NCI-H1105 (cell line): ENCODE measurements at places on chromosomes 2 and 18.

- DNase-seq: no peak
Observed at GRCh38 chr2:208319391-208319790, 53.3 kb downstream of the PIKFYVE start.

DNA sequence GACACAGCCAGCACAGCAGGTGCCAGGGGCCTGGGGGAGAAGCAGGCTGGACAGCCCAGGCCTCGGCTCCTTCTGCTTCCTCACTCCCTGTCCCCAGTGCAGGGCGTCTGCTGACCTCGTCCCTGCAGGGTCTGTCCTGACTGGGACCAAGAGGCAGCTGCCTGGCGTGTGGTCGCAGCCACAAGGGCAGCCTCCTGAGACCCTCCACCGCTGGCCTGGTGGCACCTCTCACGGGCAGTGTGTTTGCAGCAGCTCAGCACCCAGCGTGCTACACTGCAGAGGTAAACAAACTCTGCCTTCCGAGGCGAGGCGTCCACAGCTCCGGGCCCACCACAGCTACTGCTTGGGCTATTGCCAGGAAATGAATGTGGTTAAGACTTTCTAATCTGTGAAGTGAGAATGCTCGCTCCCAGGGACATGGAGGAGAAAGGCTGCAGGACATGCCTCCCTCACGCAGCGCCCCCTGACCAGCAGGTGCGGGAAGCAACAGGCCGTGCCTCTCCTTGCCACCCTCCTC, 46.1 kb upstream of the HPCAL1 start:
- no peak for DNase-seq

DNA sequence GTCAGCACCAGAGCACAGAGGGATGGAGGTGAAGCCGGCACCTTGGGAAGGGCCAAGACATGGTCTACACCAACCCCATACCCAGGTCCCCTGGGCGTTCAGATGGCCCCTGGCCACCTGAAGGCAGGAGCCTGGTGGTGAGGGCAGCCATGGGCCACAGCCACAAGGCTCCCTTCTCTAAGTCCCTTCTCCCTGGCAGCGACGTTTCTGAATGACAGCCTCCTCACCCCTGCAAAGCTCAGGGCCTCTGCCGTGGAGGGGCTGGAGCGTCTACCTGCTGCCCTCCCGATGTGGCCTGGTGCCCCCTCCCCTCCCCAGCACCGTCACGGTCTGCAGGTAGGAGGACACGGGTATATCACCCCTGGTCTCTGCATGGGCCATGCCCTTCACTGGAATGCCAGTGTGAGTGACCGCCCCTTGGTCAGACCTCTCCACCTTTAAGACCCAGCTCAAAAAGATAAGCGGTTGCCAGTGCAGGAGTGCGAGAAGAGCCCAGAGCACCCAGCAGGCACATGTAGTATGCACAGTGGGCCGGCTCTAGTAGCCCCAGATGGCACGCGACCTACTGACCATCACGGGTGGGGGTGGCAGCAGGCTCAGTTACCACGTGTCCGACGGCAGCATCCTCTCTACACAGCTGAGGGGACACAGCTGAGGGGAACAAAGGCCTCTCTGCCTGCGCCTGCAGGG, 46.6 kb downstream of the HS6ST1 start:
- no peak for DNase-seq

- DNase-seq: no peak
Observed at GRCh38 chr2:224562831-224563230, 22.3 kb downstream of the CUL3 start.

GRCh38 chr18:78856569-78857313, 122.9 kb upstream of the SALL3 start:
- DNase-seq: peak; percentile 10

GRCh38 chr2:20216130-20217025, 8.6 kb downstream of the SDC1 start:
- DNase-seq: no peak

- DNase-seq: no peak
Observed at GRCh38 chr2:184157141-184157540, 441.2 kb upstream of the ZNF804A start.

DNA sequence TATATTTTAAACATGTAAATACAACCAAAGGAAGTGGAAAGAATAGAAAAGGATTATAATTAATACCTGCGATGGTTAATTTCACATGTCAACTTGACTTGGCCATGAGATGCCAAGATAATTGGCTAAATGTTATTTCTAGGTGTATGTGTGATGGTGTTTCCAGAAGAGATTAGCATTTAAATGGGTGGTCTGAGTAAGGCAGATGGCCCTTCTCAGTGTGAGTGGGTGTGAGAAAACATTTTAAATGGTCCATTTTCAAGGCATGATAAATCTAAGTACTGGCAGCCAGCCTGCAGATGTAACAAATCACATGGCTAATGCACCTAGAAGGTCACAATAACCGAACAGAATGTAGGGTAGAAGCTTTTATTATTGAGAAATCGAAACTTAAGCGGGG, 99.6 kb upstream of the CDH7 start:
- DNase-seq: no peak

DNA sequence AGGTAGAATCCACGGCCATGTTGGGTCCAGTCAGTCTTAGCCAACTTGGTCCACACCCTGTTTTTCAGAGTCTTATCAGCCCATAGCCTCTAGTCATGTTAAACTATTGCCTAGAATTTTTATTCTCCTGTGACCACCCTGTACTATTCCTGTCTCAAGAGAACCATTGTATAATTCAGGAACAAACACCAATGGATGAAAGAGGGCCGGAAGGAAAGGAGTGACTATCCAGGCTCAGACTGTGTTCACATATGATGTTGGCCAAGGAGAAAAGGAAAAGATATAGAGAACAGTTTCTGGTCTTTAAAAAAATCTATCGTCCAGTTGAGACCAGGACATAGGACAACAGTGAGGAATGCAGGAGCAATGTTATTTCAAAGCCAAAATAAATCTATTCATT, 82.9 kb upstream of the SETBP1 start:
- DNase-seq: no peak

DNA sequence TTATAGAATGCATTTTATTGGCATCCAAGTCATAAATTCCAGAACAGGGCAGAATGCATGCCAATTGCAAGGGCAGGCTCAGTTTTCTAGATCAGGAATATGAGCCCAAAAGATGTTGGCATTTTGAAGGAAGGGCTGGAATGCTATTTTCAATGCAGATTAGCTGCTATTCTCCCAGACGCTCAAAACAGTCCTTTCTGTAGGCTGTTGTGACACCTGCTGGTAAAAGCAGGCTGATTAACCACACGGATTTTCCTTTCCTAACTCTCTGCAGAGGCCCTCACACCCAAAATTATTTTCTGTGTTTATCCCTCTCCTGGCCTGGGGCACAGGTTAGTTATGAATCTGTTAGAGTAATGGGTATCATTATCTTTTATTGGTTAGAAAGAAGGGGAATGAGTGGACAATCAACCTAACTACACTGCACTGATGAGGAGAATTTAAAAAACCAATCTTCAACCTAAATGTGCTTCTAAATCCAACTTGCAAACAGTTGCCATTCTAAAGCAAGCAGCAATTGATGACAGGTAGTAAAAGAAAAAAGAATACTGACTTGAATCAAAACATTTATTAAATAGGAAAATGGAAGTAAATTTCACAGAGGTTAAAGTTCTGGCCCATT, 94.0 kb downstream of the PLA2R1 start:
- DNase-seq: peak; percentile 62

DNA sequence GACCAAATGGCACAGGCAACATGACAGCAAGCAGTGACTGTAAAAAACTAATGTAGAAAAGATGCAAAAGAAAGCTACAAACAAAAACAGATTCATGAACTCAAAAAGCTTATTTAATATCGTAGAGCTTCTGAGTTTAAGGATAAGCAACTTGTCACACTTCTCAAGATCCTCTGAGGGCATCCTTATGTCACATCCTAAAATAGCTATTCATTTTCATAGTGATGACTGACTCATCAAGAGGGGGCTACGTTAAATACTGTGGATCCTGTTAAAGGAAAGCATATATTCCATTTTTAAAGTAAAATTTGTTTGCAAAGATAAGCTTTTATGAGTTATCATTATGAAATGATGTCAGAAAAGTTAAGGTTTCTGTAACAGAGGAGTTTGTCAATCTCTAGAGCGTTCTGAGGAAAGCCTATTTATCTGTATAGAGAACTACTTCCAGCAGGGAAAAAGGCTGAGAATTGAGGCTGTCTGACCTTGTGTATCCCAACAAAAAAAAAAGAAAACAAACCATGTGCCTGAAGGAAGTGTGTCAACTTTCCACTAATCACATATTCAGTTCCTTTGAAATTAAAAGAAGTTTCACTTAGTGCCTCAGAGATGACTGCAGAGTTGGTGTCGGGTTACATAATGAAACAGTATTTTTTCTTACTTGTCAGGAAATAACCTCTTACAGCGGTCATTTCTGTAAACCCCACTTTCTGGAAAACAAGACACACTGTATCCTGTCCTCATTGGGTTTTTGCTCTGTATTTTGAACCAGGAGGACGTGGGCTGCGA, 115.5 kb downstream of the ESCO1 start:
- DNase-seq: no peak

DNA sequence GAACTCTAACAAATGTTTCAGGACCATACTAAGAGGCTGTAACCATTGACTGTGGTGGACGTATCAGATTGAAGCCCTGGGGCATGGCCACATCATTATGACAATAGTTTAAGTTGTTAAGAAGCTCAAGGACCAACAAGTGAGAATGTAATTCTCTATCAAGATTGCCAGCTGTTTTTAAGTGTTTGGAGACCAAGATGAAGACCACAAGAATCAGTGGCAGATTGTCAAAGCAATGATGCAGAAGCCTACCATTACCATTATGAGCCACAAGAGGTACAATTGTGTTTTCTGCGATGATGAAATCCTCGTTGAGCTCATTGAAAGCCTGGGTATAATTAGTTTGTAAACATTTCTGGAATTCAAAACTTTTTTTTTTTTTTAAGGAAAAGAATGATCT, 261.1 kb upstream of the ZEB2 start:
- DNase-seq: peak; percentile 13

DNA sequence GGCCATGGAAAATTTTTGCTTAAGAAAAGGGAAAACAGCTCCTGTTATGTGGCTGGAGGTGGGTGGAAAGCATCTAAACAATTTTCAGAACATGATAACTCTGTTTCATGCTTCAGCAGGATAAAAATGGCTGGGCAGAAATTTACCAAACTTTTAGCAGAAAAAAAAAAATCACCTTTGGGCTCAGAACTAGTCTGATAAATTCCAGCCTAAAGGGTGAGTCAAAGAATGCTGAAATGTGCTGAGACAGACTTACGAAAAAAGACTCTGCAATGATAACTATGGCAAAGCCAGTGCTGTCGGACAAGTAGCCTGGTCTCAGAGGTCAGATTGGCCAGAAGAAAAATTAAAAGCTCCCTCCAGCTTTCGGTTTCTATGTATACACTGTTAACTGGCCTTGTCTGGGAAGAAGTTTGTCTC, 123.6 kb downstream of the LRATD1 start:
- no peak for DNase-seq

- no peak for DNase-seq
Observed at GRCh38 chr2:19574778-19575260, 216.4 kb upstream of the OSR1 start.

DNA sequence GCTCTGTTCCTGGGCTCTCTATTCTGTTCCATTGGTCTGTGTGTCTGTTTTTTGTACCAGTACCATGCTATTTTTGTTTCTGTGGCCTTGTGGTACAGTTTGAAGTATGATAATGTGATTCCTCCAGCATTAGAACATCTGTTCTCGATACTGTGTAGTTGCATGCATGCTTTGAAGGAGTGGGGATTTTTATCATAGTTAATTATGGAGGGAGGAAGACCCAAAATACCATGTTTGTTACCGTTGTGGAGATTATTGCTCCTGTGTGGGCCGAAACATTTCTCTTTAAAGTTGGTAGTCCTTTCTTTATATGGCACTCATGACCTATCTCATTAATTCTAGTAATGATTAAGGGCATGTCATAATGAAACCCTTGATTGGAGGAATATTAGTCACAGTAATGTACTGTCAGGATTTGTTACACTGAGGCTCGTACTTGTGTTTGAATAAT, 87.6 kb downstream of the TTC27 start:
- DNase-seq: no peak

DNA sequence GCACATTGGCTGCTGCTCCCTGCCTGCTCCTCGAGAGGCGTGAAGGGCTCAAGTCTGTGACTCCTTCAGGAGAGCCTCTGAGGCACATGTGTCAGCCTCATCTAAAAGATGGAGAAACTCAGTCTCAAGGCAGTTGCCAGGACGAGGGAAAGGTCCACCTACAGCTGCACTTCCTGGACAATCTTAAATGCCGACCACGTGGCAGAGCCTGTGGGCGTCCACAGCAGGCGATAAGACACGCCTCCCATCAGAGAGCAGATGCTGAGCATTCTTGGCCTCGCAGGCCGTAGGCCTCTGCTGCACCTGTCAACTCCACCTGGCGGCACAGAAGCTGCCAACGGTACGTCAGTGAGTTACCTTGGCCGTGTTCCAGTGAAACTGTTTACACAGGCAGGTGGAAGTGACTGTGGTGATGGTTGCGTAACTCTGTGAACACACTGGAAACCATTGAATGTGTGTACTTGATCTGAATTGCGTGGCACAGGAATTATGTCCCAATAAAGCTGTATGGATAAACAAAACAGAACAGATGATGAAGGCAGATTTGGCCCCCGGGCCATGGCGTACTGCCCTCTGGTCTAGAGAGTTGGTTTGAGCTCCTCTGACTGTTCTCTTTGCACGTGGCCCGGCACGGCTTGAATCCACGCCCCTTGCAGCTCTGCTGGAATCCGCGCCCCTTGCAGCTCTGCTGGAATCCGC, 114.5 kb downstream of the RNF144A start:
- DNase-seq: peak; percentile 97

DNA sequence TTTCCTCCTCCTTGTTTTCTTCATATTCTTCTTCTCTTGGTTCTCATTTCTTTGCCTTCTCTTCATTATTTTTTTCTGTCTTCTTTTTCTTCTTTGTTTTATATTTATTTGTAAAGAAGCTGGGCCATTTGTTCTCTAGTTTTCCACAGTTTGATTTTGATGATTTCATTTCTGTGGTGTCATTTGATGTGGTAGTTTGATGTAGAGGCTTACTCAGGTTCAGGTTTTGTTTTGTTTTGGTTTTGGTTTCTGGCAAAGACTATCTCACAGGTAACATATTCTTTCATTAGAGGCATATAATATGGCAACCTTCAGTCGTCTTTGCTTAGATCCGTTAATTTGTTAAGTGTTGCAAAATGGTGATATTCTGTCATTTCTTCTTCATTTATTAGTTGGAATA, 75.3 kb downstream of the BABAM2 start:
- DNase-seq: no peak

DNA sequence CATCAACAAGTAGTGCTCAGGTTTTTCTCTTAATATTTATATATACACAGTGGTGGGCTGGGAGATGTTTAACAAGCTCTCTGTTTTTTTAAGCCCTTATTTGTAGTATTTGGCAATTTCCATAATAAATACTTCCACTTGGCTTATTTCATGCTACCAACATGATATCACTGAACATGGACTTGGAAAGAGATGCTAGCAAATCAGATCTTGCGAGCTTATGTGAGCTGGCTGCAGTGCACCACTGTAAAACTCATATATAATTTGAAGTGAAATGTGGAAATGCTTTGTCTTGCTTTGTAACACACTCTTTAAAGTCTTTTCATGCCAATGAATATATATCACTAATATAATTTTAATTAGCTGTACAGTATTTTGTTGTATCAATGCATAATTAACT, 155.7 kb downstream of the ALK start:
- no peak for DNase-seq
